Mesothelial cell of epicardium (in vitro differentiated cells): ENCODE measurements at places on chromosomes 11 and 22.

DNA sequence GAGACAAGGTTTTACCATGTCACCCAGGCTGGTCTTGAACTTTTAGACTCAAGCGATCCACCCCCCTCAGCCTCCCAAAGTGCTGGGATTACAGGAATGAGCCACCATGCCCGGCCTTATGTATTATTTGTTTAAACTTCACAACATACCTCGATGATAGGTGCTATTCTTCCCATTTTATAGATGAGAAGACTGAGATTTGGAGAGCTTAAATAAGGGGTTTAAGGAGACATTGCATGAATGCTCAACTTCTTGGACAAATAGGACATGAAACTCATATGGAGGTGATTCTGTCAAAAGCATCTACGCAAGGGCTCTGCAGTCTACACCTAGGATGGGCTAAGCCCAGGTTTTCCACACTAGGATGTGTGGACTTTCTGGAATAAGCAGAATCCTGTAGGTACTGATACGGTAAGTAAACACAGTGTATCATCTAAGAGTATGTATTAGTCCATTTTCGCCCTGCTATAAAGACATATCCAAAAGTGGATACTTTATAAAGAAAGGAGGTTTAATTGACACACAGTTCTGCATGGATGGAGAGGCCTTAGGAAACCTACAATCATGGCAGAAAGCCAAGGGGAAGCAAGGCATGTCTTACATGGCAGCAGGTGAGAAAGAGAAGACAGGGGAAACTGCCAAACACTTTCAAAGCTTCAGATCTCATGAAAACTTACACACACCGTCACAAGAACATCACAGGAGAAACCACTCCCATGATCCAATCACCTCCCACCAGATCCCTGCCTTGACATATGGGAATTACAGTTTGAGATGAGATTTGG is 62.8 kb upstream of the CAPRIN1 start:
- DNase-seq: no peak

- no peak for DNase-seq
Observed at GRCh38 chr11:126834149-126834548, 166.4 kb downstream of the KIRREL3 start.

GRCh38 chr11:78417888-78418583 is 416 bp upstream of the GAB2 start:
- peak; percentile 73 for DNase-seq

DNA sequence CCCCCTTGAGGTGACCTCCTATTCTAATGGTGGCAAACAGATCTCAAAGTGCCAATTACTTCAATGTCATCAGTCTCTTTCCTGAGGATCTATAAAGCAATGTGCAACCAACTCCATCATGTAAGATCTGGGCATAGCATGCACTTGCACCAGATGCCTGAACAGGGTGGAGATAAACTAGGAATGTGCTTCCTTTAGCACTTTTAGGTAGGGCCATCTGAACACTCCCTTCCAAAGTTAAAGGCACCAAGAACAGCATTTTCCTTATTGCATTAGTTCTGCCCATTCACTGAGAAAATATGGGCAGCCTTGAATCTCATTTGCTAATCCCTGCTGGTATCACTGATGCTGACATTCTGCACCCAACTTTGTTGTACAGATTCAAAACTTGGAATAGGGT is 112.0 kb downstream of the SGSM3 start:
- DNase-seq: no peak

GRCh38 chr11:81112718-81113117 is 1620.9 kb downstream of the FAM181B start:
- no peak for DNase-seq

- no peak for DNase-seq
Observed at GRCh38 chr11:114598461-114598860, 2.9 kb upstream of the NXPE4 start.

GRCh38 chr11:113849713-113850112 is 25.7 kb downstream of the USP28 start:
- no peak for DNase-seq

DNA sequence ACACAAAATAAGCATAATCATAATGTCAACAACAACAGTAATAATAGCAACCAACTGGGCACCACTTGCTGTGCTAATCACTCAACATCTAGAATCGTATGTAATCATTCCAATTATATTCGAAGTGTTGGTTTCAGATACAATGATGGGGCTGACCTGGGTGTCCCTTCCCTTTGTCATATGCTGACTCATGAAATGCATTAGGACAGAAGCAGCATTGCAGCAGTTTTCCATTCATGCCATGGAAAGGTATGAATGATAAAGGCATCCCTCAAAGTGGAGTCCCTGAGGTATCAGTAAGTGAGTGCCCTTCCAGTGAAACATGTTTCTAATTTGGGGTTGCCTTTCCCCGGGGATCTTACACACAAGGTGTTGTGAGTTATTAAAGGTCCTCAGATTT is 46.3 kb upstream of the ANO3 start:
- DNase-seq: no peak

DNA sequence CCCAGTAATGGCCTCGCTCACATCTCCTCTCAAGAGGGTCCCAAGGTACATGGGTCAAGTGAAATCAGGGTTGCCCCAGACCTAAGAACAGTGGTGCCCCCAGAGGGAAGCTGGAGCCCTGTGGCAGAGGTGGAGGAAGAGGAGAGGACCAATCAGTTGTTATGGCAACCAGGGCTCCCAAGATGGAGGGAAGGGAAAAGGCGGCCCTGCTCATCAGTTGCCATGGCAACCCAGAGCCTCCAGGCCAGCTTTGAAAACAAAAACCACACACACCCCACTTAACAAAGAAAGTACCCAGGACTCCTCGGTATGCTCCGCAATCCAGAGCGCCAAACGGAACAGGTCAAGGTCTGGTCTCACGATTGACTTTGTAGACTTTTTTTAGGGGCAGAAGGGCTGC is 53.5 kb upstream of the SLC35C1 start:
- DNase-seq: no peak

DNA sequence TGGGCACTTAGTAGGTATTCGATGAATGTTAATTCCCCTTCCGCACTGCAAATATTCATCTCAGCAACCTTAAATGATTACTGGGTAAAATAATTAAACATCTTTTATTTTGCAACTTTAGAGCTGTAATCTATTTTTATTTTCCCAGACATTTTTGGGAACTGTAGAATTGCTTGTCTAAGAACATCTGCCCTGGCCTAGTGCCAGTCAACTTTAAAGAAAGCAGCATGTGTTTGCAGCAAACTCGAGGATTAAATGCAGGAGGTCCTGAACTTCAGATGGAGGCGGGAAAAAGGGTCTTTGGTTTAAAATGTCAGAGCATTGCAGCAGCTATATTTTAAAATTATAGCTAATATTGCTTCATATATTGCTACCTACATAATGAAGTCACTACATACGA is 190.0 kb downstream of the PGR start:
- no peak for DNase-seq

GRCh38 chr22:43212434-43212952 is 25.6 kb upstream of the TTLL12 start:
- DNase-seq: no peak

DNA sequence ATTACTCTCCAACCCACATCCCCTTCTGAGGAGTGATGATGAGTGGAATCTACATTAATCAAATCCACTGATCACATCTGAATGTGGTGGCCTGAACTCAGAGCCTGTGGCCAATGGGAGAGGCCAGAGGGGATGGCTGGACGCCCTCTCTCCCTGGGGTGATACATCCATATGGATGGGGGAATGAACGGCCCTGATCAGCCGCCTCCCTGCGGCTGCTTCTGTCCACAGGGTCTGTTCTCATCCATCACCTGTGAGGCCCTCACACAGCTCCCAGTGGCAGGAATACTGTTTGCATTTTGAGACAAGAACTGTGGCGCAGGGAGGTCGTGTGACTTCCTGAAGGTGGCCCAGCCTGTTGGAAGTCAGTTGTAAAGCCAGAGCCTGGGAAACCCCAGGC is 78.3 kb upstream of the SHISAL1 start:
- no peak for DNase-seq

DNA sequence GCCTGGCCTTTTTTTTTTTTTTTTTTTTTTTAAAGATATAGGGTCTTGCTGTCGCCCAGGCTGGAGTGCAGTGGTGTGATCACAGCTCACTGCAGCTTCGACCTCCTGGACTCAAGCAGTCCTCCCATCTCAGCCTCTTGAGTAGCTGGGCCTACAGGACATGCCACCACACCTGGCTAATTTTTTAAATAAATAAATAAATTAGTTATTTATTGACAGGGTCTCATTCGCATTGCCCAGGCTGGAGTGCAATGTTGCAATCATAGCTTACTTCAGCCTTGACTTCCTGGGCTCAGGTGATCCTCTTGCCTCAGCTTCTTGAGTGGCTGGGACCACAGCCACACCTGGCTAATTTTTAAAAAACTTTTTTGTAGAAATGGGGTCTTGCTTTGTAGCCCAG is 10.5 kb downstream of the AP2A2 start:
- no peak for DNase-seq

DNA sequence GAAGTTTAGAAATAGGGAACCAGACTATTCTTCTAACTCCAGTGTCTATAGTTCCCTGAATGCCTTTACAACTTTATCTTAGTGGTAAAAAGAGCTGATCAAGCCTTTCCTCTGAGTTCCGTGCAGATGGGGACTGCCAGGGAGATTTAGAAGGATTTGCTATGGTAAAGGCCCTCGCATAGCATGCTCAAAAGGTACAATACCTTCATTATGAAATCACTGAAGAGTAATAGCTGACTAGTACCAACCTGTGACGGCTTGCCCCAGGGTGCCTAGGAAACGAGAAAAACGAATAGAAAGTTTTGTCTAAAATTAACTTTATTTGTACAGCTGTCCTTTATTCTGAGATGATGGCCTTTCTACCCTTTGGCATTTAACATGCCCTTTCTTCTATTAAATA is 150.1 kb upstream of the ARHGAP42 start:
- no peak for DNase-seq

- DNase-seq: no peak
Observed at GRCh38 chr11:3615998-3616397, 25.8 kb downstream of the ART5 start.

DNA sequence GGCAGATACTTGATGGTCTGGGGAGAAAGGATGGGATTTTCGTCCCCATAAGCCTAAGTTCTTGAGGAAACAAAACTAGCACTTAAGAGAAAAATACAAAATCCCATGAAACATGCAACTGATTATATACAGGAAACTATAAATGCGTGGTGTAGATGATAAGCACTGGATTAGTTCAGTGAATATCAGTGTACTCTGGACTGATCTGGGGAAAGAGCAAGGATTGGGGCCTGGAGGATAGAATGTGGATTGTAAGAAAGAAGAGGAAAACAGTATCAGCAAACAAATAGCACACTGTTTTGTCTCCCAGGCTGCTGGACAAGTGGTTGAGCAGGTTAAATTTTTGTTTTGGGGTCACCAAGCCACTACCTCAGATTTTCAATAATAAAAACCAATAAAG is 49.8 kb downstream of the DCUN1D5 start:
- DNase-seq: no peak

DNA sequence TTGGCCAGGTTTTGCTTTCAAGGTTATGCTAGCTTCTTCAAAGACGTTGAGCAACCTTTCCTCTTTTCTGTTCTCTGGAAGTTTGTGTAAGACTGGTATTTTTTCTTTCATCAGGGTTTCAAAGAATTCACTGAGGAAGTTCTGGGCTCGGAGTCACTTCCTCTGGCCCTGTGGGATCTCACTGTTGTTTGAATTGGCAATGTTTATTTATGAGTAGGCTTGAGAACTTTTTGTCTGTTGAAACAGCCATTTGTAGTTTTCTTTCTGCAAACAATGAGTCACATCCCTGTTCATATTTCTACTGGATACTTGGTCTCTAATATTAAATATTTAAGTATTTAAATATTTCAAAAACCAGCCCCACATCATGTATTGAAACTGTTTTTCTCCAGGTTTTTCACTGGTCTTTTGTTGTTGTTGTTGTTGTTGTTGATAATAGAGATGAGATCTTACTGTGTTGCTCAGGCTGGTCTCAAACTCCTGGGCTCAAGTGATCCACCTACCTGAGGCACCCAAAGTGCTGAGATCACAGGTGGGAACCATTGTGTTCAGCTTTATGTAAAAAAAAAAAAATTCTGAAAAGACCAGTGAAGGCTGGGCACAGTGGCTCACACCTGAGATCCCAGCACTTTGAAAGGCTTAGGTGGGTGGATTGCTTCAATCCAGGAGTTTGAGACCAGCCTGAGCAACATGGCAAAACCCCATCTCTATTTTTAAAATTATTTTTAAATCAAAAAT is 26.9 kb downstream of the SUSD2 start:
- DNase-seq: no peak

DNA sequence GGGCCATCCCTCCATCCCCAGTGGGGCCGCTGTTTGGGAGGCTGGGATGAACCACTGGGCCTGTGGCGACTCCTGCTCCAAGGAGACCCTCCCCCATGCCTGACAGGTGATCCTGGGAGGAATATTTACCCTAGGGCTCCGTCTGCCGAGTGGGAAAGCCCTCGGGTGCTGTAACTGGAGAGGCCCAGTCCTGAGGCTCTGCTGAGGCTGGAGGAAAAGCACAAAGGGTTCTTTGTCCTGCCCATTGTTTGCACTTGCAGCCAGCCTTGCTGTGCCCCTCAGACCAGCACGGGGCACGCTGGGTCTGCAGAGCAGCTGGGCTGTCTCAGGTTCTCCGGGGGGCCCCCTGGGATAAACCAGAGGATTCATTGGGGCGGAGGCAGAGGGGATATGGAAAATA is 321.1 kb downstream of the MN1 start:
- DNase-seq: no peak

DNA sequence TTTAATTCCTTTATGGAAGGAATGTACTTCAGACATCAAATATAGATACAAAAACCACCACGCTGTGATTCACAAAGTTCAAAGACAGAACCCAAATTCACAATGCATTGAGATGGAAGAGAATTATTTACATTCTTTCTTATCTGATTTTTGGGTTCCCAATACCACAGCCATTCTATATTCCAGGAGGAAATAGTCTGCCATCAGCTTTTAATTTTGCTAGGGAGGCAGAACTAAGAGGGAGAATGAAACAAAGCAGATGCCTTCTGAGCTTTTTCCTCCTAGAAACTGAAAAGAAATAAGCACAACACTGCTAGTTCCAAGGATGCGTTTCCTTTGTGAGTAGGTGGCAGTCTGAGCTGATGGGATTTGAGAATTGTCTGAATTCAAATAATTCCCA is 283.0 kb upstream of the NARS2 start:
- DNase-seq: no peak

GRCh38 chr22:37564111-37564711 is 3.9 kb downstream of the CDC42EP1 start:
- DNase-seq: no peak

GRCh38 chr11:130223291-130223971 is 63.8 kb downstream of the ST14 start:
- no peak for DNase-seq

GRCh38 chr11:73598719-73599379 is 937 bp upstream of the FAM168A start:
- DNase-seq: no peak
